ENCODE measurements at places on chromosomes 6 and 20. TPM values are rescaled to one million over a fixed set of nuclear protein-coding genes. Genes with fewer than 3 reads are reported as not detected.

- H3K27me3 ChIP-seq, result no peaks in the 10 kb centered on the region
- H3K4me3 ChIP-seq, result no peak overlapping the region
- H3K36me3 ChIP-seq, result no peaks in the 10 kb centered on the region
- no peaks in the 10 kb centered on the region for H3K4me1 ChIP-seq
- no peak overlapping the region for H3K27ac ChIP-seq
Measured at GRCh38 chr6:23181356-23182110, 612.2 kb downstream of the HDGFL1 start.

The GNAS-AS1 gene
- total RNA-seq, result 1.2 TPM

- no peak for DNase-seq
- no peak overlapping the region for H3K4me3 ChIP-seq
- H3K27me3 ChIP-seq, result peaks cover 33% of the 10 kb centered on the region
- peaks cover 12% of the 10 kb centered on the region for H3K4me1 ChIP-seq
- no peaks in the 10 kb centered on the region for H3K36me3 ChIP-seq
- H3K27ac ChIP-seq, result no peak overlapping the region
Measured at GRCh38 chr6:150018846-150019580, 6.3 kb downstream of the RAET1L start.

- H3K4me1 ChIP-seq, result no peaks in the 10 kb centered on the region
- no peaks in the 10 kb centered on the region for H3K27me3 ChIP-seq
- no peak overlapping the region for H3K4me3 ChIP-seq
- H3K27ac ChIP-seq, result no peak overlapping the region
- H3K36me3 ChIP-seq, result no peaks in the 10 kb centered on the region
Measured at GRCh38 chr6:135830452-135830881, 21.0 kb upstream of the PDE7B start.
